ENCODE measurements at places on chromosomes 3 and 15.

GRCh38 chr15:101152914-101153313 lies 98.9 kb downstream of the CHSY1 start:
- no peak for DNase-seq

- DNase-seq: no peak
These were observed 71.7 kb downstream of the TTBK2 start for GRCh38 chr15:42848846-42849245.

GRCh38 chr3:161640181-161640580 lies 143.6 kb downstream of the OTOL1 start:
- DNase-seq: no peak

GRCh38 chr3:129326138-129326537 lies 47.5 kb downstream of the HMCES start:
- no peak for DNase-seq

DNA sequence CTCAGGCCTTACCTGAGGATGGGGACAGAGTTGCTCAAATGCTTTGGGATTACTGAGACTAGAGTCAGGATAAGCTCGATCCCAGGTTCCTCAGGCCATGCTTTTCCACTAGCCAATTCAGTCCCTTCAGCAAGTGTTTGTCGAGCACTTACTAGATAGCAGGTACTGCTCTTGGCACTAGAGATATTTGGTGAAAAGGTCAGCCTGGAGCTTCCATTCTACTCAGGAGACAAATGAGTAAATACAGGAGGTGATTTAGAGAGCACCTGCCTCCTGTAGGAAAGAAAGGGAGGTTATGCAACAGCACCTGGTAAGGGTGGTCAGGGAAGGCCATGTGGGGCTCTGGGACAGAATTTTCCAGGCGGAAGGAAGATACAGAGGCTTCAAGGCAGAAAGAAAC lies 99.9 kb downstream of the CACNA1D start:
- DNase-seq: no peak

GRCh38 chr3:11136830-11137626 lies 17.3 kb upstream of the HRH1 start:
- peak; percentile 93 for DNase-seq

DNA sequence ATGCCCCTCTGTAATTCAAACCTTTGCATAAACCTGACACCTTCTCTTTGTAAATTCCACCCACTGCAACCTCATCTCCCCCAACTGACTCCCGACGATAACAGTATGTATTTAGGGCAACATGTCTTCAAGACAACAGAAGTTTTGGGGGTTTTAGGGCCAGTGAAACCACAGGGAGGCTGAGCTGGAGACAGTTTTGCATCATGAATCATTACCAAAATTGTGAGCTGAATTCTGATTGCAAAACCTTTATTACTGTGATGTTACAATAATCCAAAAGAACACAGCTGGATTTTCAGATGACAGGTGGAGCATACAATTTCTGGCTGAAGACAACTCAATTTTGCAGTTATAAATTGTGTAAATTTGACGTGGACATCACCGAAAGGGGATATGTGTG lies 281.3 kb upstream of the TTC14 start:
- DNase-seq: no peak

DNA sequence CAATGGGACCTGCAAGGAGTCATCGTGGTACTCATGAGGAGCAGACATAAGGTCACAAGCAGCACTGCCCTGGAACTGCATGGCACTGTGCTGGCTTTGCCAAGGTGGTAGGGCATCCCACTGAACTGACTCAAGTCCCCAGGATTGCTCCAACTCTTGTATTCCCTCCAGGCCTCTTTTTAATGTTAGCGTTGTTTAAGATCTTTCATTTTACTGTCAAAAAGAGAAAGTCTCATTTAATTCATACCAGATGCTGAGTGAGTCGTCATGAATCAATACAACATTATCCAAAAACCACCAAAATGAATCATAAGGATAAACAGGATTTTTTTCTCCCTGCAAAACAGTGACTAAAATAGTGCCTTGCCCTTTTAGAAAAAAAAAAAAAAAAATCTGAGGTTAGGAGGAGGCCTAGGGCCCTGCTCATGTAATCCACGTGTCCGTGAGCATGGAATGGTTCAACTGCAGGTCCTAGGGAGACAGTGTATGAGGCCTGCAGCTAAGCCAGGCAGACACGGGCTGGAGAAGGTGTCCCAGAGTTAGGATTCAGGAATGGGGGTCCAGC lies 36.7 kb upstream of the BLM start:
- peak; percentile 79 for DNase-seq

- DNase-seq: no peak
These were observed 133.1 kb downstream of the DIPK2A start for GRCh38 chr3:144104679-144105078.

- DNase-seq: no peak
These were observed 59.2 kb downstream of the SH3BP5 start for GRCh38 chr3:15273227-15273626.

GRCh38 chr15:95016511-95017229 lies 785.3 kb downstream of the MCTP2 start:
- DNase-seq: peak; percentile 7

GRCh38 chr3:175224051-175224450 lies 364.9 kb downstream of the NAALADL2 start:
- DNase-seq: no peak

DNA sequence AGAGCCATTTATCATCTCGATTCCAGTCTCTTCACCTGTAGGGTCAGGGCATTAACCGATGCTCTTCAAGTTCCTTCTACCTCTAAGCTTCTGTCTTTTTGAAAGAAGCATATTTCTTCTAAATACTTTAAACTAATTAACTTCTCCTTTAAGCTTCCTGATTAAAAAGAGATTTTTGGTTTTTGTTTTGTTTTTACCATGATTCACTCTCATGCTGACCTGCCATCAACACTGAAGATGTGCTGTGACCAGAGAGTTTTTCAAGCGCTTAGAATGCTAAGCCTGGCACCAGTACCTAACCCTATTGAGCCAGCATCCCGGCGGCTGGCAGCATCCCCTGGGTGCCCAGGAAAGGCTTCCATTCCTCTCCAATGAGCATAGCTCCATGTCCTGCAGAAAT lies 89.3 kb downstream of the FOXP1 start:
- DNase-seq: no peak

GRCh38 chr3:112734736-112735350 lies 93.9 kb upstream of the CCDC80 start:
- DNase-seq: peak; percentile 49

All from AG08396 (cell line).